Endodermal cell (in vitro differentiated cells): ENCODE measurements at places on chromosomes 16 and 17. TPM values are rescaled to one million over a fixed set of nuclear protein-coding genes. Genes with fewer than 3 reads are reported as not detected.

DNA sequence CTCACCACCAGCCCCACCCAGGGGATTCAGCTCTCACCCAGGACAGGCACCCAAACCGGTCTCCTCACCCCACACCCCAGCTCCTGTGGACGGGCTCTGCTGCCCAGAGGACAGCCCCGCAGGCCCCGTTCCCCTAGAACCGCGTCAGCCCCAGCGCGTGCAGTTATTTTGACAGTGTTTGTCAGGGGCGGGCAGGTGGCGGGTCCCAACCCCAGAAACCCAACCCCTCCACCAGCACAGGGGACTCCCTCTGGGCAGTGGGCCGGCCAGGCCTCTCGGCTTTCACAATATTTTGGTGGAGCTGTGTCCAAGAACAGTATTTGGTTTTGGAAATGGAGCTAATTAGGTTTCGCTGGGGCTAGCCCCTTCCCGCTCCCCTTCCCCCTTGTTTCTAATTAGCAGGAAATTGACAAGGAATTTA lies 44.8 kb downstream of the BAHCC1 start:
- no peaks in the 10 kb centered on the region for H3K27me3 ChIP-seq
- no peak for DNase-seq
- H3K4me3 ChIP-seq: no peak overlapping the region
- H3K27ac ChIP-seq: peak overlapping the region; percentile 22
- H3K36me3 ChIP-seq: no peaks in the 10 kb centered on the region

DNA sequence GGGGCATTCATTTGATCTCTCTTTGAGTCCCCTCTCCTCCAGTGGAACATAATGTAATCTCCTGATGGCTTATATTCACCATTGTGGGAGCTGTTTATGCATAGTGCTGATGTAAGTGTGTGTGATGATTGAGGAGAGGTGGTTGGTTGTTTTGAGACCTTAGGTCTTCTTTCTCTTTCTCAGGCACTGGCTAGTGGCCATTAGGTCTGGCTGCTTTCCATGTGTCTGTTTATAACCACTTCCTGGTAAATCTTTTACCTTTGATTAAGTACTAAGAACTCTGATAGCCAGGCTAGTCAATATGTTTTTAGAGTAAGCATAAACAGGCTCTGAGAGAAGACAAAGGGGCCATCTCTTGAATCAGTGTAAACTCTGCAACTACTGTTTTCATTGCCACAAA lies 27.9 kb downstream of the VAT1L start:
- no peaks in the 10 kb centered on the region for H3K36me3 ChIP-seq
- H3K4me3 ChIP-seq: no peak overlapping the region
- DNase-seq: no peak
- no peaks in the 10 kb centered on the region for H3K27me3 ChIP-seq
- H3K4me1 ChIP-seq: peaks cover 5% of the 10 kb centered on the region

DNA sequence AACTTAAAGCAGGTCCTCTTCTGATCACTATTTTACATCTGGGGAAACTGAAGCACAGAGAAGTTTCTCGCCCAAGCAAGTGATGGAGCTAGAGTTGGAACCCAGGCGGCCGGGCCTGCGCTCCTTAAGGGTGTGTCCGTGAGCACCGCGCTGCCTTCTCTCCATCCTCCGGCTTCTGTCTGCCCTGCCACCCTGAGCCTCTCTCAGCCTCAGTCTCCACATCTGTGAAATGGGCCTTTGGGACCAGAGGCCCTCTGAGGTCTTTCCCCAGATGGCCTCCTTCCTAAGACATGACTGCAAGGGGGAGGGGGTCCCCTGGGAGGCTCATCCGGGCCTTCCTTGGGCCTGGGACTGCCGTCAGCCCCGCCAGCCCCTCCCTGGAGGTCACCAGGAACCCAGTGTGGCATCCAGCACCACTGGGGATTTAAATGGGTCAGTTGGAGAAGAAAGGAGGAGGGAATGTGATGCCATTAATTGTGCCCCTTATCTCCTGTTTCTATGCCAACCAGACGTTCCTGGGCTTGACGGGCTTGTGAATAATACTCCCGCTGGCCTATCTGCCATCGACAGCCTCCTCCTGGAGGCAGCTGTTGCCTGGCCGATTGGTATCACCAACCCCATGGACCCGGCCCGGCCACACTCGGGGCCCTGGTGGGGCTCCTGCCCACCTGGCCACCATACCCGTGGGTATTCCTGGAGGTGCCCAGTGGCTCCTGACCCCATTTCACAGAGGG lies 5.1 kb downstream of the ZFPM1 start:
- H3K4me3 ChIP-seq: no peak overlapping the region
- H3K27ac ChIP-seq: no peak overlapping the region
- no peaks in the 10 kb centered on the region for H3K36me3 ChIP-seq
- no peak for DNase-seq
- no peaks in the 10 kb centered on the region for H3K27me3 ChIP-seq
- peaks cover 12% of the 10 kb centered on the region for H3K4me1 ChIP-seq

- no peak for DNase-seq
- H3K36me3 ChIP-seq: no peaks in the 10 kb centered on the region
- no peak overlapping the region for H3K27ac ChIP-seq
- peaks cover 7% of the 10 kb centered on the region for H3K4me1 ChIP-seq
Measured at GRCh38 chr16:88467541-88467944, 14.5 kb downstream of the ZFPM1 start.

Gene OTOP2
- total RNA-seq: not detected in 3 replicates

Gene ABR
- 58.5 and 58.7 TPM in 2 replicates for total RNA-seq

Gene RHBDL1
- 5.1 and 5.2 TPM in 2 replicates for total RNA-seq
